ENCODE measurements at places on chromosomes 4 and X. TPM values are rescaled to one million over a fixed set of nuclear protein-coding genes. Genes with fewer than 3 reads are reported as not detected.

The SGCB gene
- total RNA-seq: 54.5 TPM

The EIF4E gene
- total RNA-seq: 97.7 TPM

The NIPAL1 gene
- 6.8 TPM for total RNA-seq

The CENPVL3 gene
- 0.70 TPM for total RNA-seq

The ABLIM2 gene
- total RNA-seq: 11.1 TPM

The GPRASP2 gene
- total RNA-seq: 38.1 TPM

The TLR2 gene
- total RNA-seq: 13.3 TPM

The CTAG1B gene
- not detected for total RNA-seq

The SOD3 gene
- 28.8 TPM for total RNA-seq

The LAS1L gene
- 21.3 TPM for total RNA-seq

The KIT gene
- total RNA-seq: 15.1 TPM

The FGF5 gene
- total RNA-seq: not detected

The PARM1 gene
- 34.2 TPM for total RNA-seq

Measured in metanephros (tissue), 2 donors.